ENCODE measurements at places on chromosomes 16 and 17.

DNA sequence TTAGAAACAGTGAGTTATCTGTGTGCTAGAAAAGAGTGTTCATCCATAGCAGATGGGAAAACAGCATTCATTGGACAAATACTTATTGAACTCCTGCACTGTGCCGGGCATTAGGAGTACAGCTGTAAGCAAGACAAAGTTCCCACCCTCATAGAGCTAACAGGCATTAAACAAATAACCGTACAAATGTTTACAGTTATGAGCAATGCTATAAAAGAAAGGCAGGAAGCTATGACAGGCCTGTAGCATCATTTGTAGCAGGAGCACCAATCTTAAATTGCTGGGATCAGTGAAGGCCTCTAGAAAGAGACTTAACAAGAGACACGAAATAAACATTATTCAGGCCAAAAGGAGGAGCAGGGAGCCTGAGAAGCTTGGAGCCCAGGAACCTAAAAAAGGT is 15.6 kb downstream of the SDR42E1 start:
- DNase-seq = no peak

DNA sequence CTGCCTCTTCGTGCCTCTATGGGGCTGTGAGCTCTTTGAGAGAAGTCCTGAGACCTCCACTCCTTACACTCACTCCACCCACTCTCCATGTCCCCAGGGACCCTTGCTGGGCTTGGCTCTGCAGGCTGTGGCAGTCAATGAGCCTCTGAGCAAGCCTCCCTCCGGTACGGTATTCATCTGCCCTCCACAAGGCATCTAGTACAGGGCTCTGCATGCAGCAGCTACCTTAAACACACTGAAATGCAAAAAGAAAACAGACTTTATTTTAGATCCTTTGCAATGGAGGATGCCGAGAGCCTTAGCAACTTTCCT is 38.9 kb upstream of the SMPD3 start:
- DNase-seq = no peak

DNA sequence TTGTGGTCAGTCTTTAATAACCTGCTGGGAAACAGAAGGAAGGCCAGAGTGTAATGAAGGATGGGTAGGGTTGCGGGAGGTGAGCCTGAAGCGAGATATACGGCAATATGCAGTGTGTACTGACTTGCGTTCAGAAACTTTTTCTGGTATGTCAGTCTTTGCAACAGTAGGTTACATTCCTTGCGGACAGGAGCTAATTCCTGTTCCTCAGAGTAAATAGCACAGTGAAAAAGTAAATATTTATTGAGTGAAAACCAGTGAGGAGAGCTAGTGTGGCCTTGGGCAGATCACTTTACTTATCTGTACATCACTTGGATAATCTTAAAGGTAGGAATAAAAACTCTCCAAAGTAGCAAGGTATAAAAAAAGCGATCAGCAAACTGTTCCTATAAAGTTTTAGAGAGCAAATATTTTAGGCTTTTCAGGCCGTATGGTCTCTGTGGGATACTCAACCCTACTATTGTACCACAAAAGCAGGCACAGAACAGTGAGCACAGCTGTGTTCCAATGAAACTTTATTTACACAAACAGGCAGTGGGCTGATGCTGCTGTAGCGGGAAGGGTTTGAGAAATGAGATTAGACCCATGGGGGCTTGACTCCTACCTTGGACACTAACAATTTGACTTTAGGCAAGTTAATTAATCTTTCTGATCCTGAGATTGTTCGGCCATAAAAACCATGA is 348.0 kb downstream of the UTP18 start:
- no peak for DNase-seq

DNA sequence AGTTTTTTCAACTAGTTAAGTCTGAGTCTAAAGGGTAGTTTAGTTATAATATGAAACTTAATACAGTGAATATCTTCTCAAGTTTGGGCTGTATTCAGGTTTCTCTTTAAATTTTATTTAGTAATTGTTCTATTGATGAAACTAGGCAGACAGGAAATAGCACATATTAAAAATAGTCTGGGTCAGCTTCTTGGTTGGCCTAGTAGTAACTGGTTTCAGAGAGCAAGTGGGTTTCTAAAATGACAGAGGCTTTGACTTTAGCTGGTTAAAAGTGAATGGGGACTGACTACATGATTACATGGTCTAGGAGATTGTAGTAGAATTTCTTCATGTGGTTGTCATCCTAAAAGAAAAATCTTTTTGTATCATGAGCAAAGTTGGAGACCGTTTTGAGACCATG is 46.8 kb downstream of the OMG start:
- DNase-seq = no peak

GRCh38 chr17:7852919-7853690 is 1.8 kb upstream of the TMEM88 start:
- DNase-seq = no peak

- no peak for DNase-seq
These were observed 4.1 kb upstream of the MRPL58 start for GRCh38 chr17:75008373-75008772.

DNA sequence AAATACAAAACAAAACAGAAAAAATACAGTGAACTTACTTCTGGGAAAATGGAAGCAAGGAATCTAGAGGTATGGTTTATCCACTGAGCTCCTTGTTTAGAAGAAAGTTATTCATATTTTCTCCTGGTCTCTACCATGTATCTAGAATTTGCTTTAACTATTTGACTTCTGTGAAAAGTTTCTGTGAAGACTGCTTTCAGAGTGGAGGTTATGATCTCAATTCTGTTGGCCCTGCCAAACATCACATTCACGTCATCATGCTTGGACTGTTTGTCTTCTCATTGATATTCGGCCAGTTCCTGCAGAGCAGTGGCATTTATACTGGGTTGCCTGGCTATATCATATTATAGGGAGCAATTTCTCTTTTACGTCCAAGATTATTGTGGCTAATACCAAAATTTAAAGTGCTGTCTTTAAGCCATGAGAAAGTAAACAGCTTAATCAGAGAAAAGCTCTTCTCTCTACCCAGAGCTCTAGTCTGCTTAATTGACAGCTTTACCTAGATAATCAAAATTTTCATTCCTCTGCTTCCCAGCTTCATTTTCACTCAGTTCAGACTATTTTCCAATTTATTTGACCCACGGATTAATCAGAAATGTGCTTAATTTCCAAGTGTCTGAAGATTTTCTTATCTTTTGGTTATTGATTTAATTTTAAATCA is at the start of gene ABCA8:
TSS of gene ABCA8 (minus strand) at position 212 of the 661 bp plus-strand sequence. CDS start 13,358 bp downstream, outside the sequence.
- DNase-seq = no peak

- peak; percentile 12 for DNase-seq
These were observed 23.0 kb upstream of the CAPNS2 start for GRCh38 chr16:55543472-55543871.

GRCh38 chr17:57906910-57907309 is 48.3 kb downstream of the CUEDC1 start:
- no peak for DNase-seq

- no peak for DNase-seq
These were observed 20.1 kb downstream of the HBQ1 start for GRCh38 chr16:200388-200787.

- DNase-seq = no peak
These were observed 18.4 kb downstream of the TRAP1 start for GRCh38 chr16:3698941-3699340.

DNA sequence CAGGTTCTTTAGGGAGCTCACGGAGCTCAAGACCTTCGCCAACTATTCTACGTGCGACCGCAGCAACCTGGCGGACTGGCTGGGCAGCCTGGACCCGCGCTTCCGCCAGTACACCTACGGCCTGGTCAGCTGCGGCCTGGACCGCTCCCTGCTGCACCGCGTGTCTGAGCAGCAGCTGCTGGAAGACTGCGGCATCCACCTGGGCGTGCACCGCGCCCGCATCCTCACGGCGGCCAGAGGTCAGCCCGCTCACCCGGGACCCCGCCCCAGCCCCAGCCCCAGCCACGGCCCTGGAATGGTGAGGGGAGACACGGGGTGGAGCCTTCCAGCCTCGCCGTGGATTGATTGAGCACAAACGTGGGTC is 13.5 kb downstream of the SARM1 start:
- no peak for DNase-seq

DNA sequence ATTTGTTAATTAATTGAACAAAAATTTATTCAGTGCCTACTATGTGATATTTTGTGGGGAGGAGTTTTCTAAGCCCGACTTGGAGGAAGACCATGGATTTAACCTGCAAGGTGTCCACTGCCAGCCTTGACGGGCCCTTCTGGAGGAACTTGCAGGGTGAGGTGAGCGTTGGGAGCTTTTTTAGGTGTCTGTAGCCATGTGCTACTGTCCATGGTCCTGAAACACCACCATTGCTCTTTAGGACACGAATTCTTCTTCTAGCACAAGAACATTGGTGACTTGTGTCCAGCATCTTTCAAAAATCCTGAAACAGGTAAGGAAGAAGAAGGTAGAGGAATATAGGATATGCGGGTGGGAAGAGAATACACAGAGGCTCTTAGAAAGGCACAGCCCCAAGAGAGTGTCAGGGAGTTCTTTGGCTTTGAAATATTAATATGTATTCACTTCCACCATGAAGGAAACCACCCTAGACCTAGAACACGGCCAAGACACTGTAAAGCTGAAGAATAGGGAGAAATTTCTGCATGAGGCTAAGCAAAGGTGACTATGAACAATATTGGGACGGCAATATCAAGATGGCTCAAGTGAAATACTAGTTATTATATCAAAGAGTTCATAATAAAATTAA is 27.9 kb upstream of the OR4D1 start:
- DNase-seq = no peak

- DNase-seq = peak; percentile 38
These were observed 41.8 kb downstream of the BRD7 start for GRCh38 chr16:50326835-50327465.

- DNase-seq = no peak
These were observed 18.3 kb upstream of the CBX8 start for GRCh38 chr17:79814974-79815835.

- DNase-seq = no peak
These were observed 5.7 kb downstream of the ADGRG1 start for GRCh38 chr16:57634171-57634570.

GRCh38 chr17:71029246-71029645 is 859.9 kb downstream of the KCNJ2 start:
- no peak for DNase-seq

DNA sequence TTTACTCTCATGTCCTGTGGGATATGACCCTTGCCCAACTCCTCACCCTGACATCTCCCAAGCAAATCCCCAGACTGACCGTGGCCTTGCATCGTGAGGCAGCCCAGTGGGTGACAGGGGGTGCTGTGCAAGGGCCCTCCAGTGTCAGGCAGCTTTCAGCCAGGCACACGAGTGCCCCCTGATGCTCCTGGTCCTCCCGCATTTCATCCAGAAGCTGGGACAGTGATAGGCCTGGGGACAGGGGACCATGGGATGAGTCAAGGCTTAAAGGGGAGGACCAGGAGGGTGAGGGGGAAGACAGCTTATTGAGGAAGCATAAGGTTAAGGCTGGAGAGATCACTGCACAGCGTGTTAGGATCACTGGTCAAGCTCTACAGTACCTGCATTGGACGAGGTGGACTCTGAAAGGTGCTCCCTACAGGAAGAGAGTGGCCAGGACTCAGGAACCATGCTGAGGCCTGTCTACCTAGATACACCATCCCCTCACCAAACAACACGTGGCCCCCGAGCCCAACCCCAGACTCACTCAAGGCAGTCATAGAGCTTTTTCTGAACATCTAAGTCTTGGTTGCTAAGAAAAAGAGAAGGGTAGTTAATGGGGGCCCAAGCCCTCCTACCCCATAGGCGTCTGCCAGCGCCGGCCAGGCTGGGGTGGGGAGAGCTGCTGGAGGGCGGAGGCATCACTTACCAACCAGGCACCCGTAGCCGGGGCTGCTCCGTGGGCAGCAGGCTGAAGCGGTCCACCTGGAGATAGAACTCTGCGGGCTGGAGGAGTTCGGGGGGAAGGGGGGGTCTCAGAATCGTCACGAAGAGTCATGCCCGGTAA is 998 bp downstream of the ACD start:
- no peak for DNase-seq

GRCh38 chr16:2785101-2785991 is 2.0 kb downstream of the PRSS33 start:
- no peak for DNase-seq

DNA sequence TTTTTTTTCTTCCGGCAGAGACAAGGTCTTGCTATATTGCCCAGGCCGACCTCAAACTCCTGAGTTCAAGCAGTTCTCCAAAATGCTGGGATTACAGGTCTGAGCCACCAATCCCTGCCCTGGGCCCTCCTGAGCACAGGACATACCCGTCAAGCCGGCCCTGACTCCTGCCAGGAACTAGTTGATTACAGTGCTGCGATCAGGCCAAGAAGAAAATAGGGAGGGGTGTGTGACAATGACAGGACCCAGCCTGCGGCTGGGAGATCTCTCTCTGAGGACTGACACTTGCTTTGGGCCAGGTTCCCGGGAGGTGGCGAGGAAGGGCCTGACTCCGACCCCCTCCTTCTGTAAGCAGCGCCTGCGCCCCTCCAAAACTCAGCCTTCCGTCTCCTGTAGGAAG is 276.6 kb downstream of the MRTFB start:
- no peak for DNase-seq

- DNase-seq = no peak
These were observed 26.0 kb downstream of the CACNG3 start for GRCh38 chr16:24282141-24282540.

- DNase-seq = no peak
These were observed 9.6 kb upstream of the GP2 start for GRCh38 chr16:20336955-20337354.

DNA sequence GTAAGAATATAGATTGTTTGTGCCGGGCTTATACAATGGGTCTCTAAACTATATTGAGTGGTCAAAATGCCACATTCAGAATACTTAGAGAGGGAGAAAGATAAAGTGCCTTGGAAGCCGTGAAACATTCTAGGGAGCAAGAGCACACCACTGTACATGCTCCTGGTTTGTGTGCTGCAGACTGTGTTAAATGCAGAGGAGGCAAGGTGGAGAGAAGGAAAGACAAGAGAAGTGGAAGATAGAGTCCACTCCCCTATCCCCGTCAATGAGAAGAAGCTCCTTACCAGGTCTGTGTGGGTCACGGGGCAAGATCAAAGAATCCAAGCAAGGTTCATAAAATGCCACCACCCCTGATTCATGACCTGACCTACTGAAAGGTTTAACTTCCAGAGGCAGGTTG is 267.1 kb upstream of the TBX2 start:
- no peak for DNase-seq

All from BE2C (cell line).